Kidney capillary endothelial cell (primary cell): ENCODE measurements at places on chromosomes 1 and 21.

- no peak for DNase-seq
Measured at GRCh38 chr1:105730701-105731100, 1325.8 kb upstream of the PRMT6 start.

- DNase-seq: no peak
Measured at GRCh38 chr1:170318141-170318540, 172.4 kb downstream of the NTMT2 start.

GRCh38 chr21:43991447-43991991 lies 20.6 kb upstream of the TRAPPC10 start:
- DNase-seq: no peak

DNA sequence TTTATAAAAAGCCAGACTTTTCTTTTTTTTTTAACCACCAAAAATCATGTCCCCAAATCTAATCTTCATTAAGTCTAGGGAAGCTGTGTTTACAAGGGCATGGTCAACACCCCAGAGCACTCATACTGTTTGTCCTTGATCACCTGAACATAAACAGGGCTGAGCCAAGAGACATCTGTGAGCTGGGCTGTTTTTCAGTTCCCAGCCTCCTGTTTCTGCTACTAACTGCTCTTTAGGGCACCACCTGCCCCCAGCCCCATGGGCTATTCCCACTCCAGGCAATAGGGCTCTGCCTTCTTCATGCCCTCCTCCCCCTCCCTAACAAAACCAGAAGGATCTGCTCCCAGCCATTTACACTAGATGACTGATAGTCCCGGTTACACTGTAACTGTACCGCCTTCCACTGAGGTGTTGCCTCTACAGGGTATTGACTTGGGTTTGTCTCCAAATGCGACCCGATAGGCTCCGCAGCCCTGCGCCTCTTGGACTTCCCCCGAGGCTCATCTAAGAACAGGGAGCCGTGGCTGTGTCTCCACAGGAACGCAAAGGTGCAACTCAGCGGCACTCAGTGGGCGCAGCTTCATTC lies 11.7 kb upstream of the SLC26A9 start:
- DNase-seq: no peak

- no peak for DNase-seq
Measured at GRCh38 chr1:17359808-17360207, 12.2 kb upstream of the PADI6 start.

- DNase-seq: no peak
Measured at GRCh38 chr1:203828002-203828401, 32.6 kb downstream of the ZBED6 start.

DNA sequence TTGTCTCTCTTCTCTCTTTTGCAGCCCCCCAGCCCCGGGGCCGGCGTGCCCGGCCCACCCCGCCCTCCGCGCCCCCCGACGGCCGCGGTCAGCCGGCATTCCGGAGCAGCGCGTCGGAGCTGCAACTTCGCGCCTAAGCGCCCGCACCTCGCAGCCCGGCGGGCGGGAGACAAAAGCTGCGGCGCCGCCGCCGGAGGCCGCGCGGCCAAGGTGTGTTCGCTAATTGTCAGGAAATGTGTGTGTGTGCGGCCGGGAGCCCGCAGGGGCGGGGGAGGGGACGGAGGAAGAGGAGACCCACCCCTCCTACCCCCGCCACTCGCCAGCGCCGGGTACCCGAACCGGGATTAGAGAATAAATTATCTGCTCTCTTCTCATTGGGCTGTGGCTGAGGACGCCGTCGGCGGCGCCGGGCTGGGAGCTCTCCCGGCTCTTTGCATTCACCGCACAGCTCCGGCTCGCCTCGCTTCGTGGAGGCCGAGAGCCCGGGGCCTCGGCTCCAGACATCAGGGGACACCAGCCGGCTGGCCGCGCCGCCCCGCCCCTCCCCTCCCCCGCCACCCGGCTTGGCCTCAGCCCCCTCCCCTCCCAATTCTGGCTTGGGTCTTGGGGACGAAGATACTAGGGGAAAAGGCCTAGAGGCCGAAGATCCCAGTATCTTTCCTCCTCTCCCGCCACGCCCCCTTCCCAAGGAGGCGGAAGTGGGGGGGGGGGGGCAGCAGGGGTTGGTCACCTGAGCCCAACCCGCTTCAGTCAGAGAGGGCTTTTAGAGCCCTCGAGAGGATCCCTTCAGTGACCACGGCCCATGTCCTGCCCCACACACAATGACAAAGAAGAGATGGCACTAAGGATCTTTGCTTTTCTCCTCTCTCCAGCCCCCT lies 1.3 kb upstream of the BLACAT1 start:
- DNase-seq: no peak

- DNase-seq: no peak
Measured at GRCh38 chr1:176998183-176998795, 166.2 kb downstream of the ASTN1 start.

GRCh38 chr1:178196631-178197030 lies 102.7 kb downstream of the RASAL2 start:
- DNase-seq: no peak
